ENCODE measurements at places on chromosomes 2 and 18.

DNA sequence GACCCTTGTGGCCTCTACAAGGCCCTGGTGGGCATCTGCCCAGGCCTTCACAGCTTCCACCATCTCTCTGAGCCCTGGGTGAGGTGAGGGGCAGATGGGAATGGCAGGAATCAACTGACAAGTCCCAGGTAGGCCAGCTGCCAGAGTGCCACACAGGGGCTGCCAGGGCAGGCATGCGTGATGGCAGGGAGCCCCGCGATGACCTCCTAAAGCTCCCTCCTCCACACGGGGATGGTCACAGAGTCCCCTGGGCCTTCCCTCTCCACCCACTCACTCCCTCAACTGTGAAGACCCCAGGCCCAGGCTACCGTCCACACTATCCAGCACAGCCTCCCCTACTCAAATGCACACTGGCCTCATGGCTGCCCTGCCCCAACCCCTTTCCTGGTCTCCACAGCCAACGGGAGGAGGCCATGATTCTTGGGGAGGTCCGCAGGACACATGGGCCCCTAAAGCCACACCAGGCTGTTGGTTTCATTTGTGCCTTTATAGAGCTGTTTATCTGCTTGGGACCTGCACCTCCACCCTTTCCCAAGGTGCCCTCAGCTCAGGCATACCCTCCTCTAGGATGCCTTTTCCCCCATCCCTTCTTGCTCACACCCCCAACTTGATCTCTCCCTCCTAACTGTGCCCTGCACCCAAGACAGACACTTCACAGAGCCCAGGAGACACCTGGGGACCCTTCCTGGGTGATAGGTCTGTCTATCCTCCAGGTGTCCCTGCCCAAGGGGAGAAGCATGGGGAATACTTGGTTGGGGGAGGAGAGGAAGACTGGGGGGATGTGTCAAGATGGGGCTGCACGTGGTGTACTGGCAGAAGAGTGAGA is 2.0 kb downstream of the PROC start:
- DNase-seq = no peak

GRCh38 chr2:162071001-162071400 is 3.0 kb downstream of the DPP4 start:
- DNase-seq = no peak

DNA sequence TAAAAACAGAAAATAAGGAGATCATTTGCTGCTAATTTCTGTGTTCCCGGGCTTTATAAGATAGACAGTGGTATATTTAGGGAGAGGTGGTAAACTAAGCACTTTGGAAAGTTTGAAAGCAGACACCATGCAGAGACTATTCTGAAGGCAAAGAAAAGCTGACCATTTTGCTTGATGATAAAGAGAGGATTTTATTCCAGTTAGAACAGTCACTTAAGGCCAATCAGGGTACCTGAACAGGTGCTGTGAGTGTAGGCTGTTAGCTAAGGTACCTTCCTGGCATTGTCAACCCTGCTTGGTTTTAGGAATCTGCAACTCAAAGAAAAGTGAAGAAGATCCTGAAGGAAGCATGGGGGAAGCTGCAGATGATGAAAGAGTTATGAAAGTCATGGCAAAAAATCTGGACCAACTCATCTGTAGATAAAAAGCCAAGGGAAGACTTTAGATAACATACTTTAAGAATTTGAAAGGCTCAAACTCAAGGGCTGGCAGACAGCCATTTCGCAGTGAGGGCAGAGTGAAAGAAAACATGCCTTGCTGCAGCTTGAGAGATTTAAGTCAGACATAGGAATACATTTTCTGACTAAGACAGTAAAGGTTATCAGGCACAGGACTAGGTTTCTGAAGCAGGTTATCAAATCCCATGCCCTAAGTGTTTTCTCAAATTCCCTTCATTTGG is 80.1 kb upstream of the ARL5A start:
- no peak for DNase-seq

- DNase-seq = no peak
Measured at GRCh38 chr18:62683935-62684334, 31.4 kb upstream of the PHLPP1 start.

DNA sequence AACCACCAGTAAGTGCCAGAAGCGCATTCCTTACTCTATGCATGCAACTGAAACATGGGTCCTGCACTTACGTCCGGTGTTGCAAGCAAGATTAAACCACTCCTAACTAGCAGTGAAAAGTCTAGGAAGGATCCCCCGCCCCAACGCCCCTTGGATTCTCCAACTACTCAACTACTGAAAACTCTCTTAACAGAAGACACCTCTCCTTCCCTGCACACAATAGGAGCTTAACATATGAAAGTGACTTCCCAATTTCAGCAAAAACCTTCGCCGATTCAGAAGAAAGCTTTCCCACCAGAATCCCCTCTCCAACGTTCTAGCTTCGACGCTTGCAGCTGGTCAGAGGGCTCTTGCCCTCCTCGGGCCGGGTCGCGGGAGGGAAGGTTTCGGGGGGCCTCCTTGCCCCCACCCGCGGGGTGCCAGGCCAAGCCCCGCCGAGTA is 578 bp downstream of the IWS1 start:
- DNase-seq = no peak

DNA sequence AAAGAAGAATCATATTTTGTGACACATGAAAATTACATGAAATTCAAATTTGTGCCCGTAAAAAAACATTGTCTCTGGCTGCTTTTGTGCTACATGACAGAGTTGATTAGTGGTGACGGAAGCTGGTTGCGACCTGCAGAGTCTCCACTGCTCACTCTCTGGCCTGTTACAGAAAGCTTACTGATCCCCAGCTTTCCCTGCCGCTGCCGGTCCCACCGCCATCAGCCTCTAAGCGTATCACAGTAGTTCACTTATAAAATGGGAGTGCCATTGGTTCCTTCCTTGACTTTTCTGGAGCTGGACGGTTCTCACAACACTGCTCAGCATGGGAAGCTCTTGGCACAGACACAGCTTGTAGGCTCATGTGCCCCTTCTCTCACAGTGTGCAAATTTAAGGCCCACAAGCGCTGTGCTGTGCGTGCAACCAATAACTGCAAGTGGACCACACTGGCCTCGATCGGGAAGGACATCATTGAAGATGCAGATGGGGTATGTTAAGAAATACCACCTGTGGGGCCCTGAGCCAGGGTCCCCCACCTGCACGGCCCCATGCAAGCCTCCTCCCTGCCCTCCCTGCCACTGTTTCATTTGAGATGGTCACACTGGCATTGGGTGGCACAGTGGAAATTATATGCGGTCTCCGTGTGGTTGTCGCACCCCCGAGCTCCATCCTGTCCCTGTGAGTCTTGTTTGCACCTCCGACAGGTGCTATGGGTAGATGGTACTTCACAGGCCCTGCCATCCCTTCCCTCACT is 81.3 kb downstream of the DGKD start:
- DNase-seq = no peak

GRCh38 chr2:34849827-34850226 is 1250.7 kb upstream of the FAM98A start:
- no peak for DNase-seq

GRCh38 chr18:3885209-3885792 is 435.3 kb downstream of the TGIF1 start:
- DNase-seq = no peak

DNA sequence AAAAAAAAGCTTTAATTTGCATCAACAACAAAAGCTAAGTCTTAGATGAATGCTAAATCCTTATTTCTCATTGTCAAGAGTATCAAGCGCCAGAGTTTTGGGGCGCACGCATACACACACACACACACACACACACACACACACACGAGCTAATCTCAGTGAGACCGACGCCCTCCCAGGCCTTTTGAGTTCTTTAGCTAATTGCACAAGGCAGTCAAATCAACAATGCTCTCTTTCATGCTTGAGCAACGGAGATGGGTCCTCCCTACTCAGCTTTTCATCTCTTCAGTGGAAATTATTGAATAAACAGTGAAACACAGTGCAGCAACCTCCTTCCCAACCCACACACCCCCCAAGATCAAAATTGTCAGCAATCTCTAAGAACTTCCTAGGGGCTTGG is 19.2 kb downstream of the GKN1 start:
- no peak for DNase-seq

DNA sequence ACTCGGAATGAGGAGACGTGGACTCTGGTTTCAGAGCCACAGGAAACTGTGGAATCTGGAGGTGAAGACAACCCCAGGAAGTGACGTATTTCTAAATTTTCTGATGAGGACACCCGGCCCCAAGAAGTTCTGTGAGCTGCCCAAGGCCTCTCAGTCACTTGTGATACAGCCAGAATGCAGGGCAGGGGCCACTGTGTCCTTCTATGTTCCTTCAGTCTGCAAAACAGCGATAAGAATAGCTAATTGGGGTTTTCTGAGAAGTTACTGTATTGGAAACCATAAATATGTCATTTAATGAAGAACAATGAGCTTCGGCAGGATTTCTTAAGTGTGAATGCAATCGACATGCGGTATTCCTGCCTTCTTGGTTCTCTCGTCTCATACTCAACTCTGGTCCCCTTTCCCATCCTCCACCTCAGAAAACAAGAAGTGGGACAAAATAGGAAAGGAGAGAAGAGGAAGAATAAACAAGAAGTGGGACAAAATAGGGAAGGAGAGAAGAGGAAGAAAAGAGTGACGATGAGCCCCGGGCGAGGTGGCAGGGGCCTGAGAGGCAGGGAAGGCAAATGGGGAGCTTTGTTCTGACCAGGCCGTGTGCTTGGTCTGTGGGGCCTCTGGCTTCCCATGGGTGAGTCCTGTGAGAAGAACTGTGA is 282.0 kb upstream of the REV1 start:
- no peak for DNase-seq

GRCh38 chr2:190158798-190159434 is 96.4 kb upstream of the MSTN start:
- DNase-seq = no peak

DNA sequence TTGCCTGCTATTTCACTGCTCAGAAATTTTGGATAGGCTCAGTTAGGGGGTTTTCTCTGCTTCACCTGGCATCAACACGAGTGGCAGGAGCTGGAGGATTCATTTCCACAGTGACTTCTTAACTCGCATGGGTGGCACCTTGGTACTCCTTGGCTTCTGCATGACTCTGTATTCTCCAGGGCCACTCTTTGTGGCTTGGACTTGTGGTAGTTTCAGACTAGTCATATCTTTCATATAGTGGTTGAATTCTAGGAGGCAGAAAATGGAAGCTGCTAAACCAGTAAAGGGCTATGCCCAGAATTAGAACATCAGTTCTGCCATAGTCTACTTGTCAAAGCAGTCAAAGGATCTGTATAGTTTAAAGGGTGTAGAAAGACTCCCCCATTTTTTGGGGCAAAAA is 6.8 kb downstream of the MAIP1 start:
- no peak for DNase-seq

GRCh38 chr2:170974304-170974993 is 45.4 kb downstream of the GORASP2 start:
- no peak for DNase-seq

DNA sequence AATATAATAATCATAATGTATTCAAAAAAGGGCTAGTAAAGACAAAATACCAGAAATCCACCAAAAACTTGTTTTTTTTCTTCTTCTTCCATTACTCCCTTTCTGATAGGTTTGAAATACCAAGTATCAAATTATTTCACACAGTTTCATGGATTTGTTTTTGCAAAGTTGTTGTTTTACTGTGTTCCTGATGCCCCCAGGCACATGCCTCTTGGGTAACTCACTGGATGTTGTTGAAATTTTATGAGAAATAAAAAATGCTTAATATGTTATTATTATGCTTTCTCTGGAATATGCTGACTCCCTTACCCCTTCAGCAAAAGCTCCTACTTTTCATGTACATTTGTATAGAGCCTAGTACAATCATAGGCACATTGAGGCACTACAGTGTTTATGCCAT is 419.6 kb downstream of the NRXN1 start:
- DNase-seq = no peak
